ENCODE measurements at places on chromosomes 3 and 15. TPM values are rescaled to one million over a fixed set of nuclear protein-coding genes. Genes with fewer than 3 reads are reported as not detected.

Gene PCOLCE2
- total RNA-seq: 60.7 TPM

Gene ARHGEF26
- 2.5 TPM for total RNA-seq

Gene SPESP1
- total RNA-seq: 3.2 TPM

Gene TRH
- not detected for total RNA-seq

Gene MINAR1
- total RNA-seq: 0.57 TPM

Gene TM4SF18
- total RNA-seq: 0.92 TPM

Gene ABI3BP
- 1.3 TPM for total RNA-seq

Gene SLC51A
- total RNA-seq: not detected

Gene INSYN1
- total RNA-seq: 5.1 TPM

Gene WDR72
- total RNA-seq: not detected

Gene ADPRH
- total RNA-seq: 1.7 TPM

Gene FYTTD1
- 35.9 TPM for total RNA-seq

Gene CLSTN2
- 0.14 TPM for total RNA-seq

Gene GRK7
- total RNA-seq: not detected

Gene ARL14
- total RNA-seq: not detected

Gene POLQ
- 1.8 TPM for total RNA-seq

Gene FBLN2
- total RNA-seq: 442 TPM

Gene PPARG
- total RNA-seq: 16.2 TPM

All from smooth muscle cell of bladder (primary cell).